ENCODE measurements at places on chromosomes 12 and 14. TPM values are rescaled to one million over a fixed set of nuclear protein-coding genes. Genes with fewer than 3 reads are reported as not detected.

DNA sequence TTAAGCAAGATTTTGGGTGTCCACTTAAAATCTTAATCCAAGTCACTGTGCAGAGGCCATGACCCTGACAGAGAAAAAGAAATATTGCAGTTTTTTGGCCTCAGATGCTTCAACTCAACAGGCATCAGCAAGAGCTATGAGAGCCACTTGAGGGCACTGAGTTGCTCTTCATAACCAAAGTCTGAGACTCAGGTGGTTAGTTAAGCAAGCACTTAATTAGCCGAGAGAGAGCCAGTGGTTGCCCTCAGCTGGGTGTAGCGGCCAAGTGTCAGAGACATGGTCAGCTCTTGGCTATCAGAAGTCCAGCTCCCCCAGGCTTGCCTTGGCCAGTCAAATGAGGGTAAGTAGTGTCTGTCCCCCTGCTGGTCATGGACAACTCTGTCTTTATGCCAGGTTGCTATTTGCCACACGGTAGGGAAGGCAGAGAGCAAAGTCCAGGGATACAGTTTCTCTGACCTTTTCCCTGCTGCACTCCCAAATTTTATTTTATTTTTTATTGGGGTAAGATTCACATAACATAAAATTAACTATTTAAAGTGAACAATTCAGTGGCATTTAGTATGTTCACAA is 9.0 kb upstream of the KRT71 start:
- peak; percentile 58 for DNase-seq

- no peak for DNase-seq
These were observed 11.0 kb downstream of the OR6S1 start for GRCh38 chr14:20630340-20631022.

Gene ACSM4
- total RNA-seq, result not detected

Gene RAB2B
- total RNA-seq, result 27.4 TPM

DNA sequence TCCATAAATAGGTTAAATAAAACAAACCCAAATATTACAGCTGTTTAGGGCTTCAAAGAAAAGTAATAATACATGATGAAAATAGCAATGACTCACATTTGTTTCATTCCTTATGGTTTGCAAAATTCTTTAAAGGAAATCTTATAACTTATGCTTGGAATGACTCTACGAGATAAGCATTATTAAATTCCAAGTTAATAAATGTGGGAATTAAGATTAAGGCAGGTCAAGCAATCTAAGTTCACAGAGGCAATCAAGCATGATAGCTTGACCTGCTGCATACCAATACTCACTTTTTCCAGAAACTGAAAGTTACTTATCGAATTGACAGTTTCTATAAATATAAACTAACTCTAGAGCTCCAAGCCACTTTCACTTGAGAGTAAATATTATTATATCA is 1002.9 kb upstream of the SEL1L start:
- DNase-seq, result no peak

- DNase-seq, result peak; percentile 70
These were observed 20.8 kb downstream of the SLC8B1 start for GRCh38 chr12:113314121-113314529.

- peak; percentile 88 for DNase-seq
These were observed 40.0 kb upstream of the CAPRIN2 start for GRCh38 chr12:30794591-30795409.

Gene ABCC9
- 28.3 TPM for total RNA-seq

DNA sequence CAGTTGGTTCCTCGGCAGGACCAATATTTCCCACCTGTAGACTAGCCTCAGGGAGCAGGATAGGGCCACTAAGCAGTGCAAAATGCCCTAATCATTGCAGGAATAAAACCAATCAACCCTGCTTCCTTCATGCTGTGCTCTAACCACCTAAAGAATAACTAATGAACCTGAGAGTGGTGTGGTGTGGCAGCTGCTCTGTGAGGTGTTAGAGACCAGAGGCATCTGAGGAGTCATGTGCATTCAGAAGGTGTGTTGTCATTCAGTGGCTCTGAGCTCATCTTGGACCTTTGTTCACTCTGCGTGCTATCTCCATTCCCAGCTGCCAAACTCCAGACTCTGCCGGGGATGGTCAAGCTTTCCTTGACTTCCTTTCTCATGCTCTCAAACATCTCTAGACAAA is 136.7 kb upstream of the EGLN3 start:
- no peak for DNase-seq

Gene SLC48A1
- total RNA-seq, result 18.0 TPM

DNA sequence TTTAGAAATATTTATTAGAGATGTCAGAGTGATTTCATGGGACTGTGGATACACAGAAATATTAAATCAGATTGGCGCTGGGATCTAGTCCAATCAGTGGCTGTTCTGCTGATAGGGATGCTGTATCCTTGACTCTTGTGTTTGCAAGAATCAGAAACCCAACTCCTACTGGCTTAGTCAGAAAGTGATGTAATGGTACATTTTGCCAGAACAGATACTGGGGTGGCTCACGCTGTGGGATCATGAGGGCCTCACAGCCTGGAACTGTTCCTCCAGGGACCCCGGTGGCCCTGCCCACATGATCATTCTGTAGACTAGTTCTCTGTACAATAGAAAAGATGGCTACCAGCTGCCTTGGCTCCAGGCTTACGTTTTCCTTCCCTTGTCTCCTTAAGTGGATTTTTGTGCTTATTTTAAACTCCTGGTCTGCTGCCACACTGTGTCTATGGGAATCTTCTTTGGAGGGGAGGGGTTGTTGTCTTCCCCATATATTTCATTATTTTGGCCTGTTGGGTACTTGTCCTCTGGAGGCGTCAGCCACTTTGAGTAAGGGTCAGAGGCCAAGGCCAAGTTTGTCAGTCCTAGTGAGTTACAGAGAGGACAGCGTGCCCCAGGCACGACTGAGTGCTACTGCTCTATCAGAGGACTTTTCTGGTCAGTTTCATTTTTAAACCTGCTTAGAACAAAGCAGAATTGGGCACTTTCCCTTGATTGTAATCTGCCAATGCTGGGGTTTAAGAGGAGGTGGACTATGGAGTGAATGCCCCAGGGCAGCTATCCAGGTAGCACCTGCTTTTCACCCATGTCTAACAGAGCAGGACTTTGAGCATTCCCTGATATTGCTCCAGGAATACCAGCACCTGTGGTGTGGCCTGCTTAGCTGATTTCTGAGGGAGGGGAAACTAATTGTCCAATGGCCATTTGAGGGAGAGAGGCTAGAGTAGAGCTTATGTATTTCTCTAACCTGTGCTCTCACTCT is 164.3 kb downstream of the SLC5A8 start:
- DNase-seq, result peak; percentile 18

DNA sequence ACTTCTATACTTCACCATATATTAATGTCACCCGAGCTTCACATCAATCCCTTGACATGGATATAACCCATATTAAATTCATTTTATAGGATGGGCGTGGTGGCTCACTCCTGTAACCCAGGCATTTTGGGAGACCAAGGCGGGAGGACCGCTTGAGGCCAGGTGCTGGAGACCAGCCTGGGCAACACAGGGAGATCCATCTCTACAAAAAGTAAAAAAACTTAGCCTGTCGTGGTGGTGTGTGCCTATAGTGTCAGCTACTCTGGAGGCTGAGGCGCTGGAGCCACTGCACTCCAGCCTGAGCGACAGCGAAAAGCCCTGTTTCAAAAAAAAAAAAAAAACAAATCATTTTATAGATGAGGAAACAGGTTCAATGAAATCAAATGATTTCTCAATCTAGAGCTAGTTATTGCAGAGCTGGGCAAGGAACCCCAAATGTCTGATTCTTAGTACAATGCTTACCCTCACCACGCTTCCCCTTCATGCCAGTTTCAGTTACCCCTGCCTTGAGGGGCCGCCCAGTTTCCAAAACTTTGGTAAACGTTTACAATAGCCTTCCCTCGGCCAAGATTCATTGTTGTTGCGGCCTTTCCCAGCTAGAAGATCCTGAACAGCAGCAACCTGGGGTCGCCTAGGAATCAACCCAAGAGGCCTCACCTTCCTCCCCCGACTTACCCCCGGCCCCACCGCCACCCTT is 751 bp downstream of the PSMB5 start:
- peak; percentile 65 for DNase-seq

- DNase-seq, result peak; percentile 82
These were observed 31.3 kb upstream of the SMUG1 start for GRCh38 chr12:54220092-54220557.

All from osteoblast (primary cell).